Daoy (cell line): ENCODE measurements at places on chromosomes 3 and 15.

DNA sequence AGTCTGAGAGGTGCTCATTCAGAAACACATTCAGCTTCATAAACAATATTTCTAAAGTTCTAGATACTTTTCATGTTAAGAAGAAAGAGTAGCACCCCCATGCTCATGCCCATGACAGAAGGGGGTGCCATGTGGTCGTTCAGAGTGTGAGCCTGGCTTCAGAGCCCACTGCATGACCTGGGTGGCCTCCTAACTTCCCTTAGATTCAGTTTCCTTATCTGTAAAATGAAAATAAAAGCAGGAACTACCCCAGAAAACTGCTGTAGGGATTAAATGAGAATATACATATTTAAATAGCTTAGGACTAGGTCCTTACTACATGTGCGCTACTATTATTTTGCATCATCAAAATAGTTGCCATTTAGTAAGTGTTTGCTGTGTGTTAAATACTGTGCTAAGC, 69.2 kb downstream of the ABHD5 start:
- no peak for DNase-seq

- DNase-seq = no peak
These were observed 22.7 kb downstream of the MRPL3 start for GRCh38 chr3:131480116-131480515.

GRCh38 chr15:68402432-68403160, 29.4 kb downstream of the ITGA11 start:
- DNase-seq = no peak

- no peak for DNase-seq
These were observed 32.0 kb downstream of the PPP1R2 start for GRCh38 chr3:195511136-195511535.

DNA sequence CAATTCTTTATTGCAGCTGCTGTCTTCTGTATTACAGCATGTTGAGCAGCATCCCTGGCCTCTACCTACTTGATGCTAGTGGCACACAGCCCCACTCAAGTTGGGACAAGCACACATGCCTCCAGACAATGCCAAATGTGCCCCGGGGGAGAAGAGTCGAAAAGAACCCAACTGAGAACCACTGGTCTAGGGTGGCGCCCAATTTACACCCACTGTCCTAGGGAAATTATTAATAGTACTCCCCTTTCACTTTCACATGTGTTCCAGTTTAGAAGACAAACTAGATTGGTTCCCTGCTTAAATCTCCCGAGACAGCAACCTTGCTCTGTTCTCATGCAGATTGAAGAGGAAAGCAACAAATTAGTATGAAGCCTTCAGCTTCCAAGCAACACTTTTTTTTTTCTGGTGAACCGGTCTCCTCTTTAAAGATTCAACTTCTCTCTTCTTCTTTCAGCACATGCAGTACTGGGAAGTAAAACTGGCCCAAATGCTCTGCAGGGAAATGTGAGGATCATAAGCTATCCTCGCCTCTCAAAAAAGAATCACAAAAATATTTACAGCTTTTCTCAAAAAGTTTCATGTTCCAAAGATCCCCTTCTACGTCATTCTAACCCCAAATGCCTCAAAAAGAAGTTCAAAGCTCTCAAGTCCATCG, 823.9 kb upstream of the CFAP20DC start:
- DNase-seq = no peak

DNA sequence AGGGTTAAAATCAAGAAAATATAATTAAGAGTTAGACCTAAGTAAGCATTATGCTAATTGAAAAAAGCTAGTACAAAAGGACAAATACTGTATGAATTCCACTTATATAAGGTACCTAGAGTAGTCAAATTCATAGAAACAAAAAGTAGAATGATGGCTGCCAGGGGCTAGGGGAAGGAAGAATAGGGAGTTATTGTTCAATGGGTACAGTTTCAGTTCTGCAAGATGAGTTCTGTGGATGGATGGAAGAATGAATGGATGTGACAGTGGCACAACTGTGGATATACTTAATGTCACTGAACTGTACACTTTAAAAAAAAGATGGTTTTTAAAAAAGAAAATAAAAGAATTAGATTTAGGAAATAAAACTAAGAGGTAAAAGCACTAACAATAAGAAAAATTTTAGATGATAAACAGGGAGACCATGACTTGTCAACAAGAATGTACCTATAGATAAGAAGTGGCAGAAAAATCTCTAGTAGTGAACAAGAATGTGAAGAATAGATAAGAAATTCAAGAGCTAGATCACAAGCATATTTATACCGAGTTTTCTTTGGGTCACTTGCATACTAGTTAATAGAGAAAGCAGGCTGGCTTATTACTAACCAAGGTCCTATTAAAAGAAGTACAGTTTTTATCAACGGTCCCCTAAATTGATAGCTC, 5.5 kb downstream of the IFT80 start:
- DNase-seq = no peak

GRCh38 chr3:100226712-100227429, 33.9 kb upstream of the TBC1D23 start:
- no peak for DNase-seq

DNA sequence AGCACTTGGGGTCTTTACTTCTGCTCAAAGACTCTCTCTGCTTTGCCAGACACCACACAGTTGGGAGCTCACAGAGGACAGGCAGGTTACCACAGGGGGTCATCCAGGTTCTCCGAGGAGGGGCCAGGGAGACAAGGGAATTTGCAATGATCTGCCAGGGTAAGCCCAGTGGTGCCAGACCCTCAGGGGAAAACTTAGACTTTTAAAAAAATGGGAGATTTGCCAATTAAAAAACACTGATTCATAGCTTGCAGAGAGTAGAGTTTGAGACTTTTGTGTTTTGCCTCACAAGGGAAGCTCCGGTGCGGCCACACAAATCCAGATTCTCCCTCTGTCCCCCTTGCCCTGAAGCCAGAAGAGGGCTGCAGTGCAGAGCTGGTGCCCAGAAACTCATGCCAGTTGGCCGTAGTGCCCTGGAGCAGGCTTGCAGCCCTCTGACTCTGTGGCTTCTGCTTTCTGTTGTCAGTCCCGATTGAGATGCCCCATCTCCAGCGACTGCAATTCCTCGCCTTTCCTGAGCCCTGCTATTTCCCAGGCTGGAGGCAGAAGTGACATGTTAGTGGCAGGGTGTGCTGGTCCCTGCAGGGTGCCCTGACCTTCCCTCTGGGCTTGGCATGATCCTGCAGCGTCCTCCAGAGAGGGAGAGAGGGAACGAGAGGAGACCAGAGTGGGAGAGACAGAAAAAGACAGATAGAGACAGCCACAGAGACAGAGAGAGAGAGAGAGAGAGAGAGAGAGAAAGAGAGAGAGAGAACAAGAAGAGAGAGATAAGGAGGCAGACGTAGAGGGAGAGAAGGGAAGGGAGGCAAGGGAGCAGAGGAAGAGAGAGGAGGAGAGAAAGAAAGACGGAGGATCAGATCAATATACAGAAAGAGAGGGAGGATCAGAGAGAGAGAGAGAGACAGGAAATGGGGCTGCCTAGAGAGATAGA, 46.0 kb downstream of the RHCG start:
- no peak for DNase-seq

DNA sequence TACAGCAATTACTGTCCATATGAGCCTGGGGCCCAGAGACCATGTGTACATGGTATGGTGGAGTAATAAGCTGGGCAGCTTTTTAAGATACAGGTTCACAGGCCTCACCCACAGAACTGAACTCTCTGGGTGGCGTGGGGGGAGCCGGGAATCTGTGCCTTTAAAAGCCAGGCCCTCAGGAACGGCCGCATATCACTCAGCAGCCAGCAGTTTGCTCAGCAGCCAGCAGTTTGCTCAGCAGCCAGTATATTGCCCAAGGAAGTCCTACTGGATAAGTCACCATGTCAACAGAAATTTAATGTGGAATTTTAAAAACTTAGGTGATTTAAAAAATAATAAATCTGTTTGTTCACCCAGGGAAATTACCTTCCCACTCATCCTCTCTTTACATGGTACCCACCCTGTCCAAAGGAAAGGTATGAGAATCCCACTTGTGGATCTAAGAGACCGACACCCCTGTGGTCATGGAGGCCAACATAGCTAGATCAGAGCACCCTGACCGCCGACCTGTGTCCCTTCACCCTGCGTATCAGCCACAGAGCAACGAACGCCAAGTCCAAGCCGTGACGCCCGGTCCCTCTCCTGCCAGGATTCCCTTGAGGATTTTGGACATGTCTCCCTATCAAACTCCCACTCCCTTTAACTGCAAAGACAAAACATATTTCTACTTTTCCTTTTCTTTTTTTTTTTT, 95.7 kb upstream of the CHRM5 start:
- no peak for DNase-seq

- DNase-seq = no peak
These were observed 454.4 kb upstream of the RASGRP1 start for GRCh38 chr15:39018966-39019365.

- DNase-seq = peak; percentile 97
These were observed 49.5 kb downstream of the MYLK start for GRCh38 chr3:123834631-123835030.

DNA sequence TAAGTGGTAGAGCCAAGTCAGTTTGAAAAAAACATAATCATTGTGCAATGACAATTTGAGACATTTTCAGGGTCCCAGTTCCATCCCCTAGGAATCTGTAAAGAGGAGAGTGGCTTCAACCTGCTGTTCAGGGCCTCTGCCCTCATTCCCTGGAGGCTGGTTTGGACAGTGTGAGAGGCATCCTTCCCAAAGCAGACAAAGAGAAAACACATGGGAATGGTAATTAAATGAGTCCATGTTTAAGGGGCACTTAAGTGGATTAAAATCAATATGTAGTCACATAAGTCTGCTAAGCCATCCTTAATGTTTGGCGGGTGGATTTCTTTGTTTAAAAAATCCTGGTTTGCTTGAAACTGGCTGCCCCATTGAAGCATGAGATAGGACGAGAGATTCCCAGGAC, 146.3 kb upstream of the CTDSPL start:
- no peak for DNase-seq

DNA sequence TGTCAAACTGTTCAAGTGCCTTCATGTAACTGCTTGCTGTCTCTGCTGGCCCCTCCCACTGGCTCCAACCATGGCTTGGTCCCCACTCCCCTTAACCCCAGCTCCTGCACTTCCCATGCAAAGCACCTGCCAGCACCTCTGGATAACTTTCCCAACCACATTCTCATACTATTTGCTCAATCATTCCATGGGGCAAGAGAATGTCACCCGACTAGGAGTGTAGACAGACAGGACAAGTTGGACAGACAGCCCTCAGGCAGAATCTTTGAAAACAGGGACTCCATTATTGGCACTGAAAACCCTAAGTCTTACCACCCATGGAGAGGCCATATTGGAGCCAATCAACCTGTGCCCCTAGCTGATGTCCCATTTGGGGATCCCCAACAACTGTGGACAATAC, 246.5 kb downstream of the RPLP1 start:
- DNase-seq = no peak

DNA sequence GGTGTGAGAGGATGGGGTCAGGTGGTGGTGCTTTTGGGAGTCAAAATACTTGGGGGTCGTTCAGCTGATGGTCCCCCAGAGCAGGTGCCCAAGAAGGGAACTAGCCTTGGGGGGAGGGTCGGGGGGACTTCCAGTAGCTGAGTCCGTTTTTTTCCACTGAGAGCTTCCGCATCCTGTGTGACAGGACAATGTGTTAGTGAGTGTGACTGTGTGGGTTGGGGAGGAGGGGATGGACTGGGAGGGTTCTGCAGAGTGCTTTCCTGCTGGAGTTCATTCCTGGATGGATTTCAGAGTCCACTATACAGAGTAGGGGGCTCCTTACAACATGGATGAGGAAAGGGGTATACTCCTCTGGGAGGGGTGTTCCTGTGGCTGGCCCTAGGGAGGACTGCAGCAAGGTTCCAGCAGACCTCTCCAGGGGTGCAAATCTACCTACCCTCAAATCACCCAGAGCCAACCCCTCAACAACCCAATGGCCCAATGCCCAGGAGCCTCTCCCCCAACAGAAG, 601 bp upstream of the HYAL2 start:
- no peak for DNase-seq

DNA sequence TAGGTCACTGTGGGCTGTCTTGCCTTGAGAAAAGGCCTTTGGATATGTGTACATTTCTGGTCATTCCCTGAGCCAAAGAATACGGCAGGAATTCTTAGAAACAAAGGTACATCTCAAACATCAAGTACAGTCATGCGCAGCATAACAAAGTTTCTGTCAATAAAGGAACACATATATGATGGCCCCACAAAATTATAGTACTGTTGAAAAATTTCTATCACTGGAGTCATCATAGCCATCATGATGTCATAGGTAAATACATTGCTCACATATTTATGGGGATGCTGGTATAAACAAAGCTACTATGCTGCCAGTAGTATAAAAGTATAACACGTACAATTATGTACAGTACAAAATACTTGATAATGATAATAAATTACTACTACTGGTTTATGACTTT, 38.9 kb upstream of the NECTIN3 start:
- DNase-seq = no peak

DNA sequence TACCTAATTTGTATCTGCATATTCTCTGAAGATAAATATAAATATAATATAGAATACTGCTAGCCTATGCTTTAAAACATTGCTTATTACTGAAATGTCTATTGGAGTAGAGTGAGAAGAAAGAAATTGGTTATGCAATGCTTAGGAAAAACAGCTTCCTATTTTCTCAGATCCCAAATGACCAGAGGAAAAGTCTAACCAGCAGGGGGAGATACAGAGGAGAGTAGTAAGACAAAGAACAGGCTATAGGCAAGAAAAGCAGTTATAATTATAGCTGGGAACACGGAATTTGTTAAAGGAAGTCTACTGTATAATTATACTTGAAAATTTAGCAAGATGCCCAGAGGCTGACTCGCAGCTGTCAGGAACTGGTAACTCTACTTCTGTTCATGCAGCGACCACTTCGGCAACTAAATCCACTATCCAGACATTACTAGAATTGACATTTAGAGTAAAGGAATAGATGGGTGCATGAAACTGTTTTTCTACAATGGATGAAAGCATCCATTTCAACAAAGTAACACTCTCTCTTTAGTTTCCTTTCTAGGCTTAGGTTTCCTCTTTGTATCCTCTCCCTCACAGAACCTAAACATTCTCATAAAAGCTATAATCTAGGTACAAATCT, 97.2 kb downstream of the TBC1D5 start:
- peak; percentile 28 for DNase-seq

GRCh38 chr15:50257924-50258323, 7.6 kb downstream of the HDC start:
- peak; percentile 42 for DNase-seq

DNA sequence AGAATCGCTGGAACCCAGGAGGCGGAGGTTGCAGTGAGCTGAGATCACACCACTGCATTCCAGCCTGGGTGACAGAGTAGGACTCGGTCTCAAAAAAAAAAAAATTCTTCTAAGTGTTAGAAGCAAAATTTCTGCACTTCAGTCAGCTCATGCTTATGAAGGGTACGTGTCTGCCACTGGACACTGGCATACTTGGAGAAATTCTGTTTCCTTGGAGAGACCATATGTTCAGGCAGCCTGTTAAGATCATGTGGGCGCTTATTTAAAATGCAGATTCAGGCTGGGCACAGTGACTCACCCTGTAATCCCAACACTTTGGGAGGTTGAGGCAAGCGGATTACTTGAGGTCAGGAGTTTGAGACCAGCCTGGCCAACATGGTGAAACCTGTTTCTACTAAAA, 85.6 kb upstream of the IQSEC1 start:
- no peak for DNase-seq
